ENCODE measurements at places on chromosomes 4 and X. TPM values are rescaled to one million over a fixed set of nuclear protein-coding genes. Genes with fewer than 3 reads are reported as not detected.
A peak's percentile ranks its signal among the peaks of the same experiment; 100 is the strongest.

GRCh38 chrX:40809210-40809609, 73.9 kb upstream of the MED14 start:
- no peaks in the 10 kb centered on the region for H3K4me1 ChIP-seq
- no peak for DNase-seq

DNA sequence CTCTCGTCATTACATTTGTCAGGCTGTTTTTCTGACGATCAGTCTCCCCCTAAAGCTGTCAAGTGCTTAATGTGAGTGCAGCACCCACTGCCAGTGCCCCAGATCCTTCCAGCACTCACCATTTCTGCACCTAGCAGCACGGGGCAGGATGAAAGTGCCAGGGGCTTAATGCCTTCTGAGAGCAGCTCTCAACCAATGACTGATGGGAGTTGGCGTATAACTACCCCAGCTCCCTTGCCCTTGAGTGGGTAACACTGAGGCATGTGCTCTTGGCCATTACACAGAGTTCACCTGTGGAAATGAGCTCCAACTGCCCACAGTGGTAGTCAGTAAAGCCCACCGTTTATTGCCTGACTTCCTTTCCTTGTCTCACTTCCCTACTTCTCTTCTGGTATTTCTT, 226.2 kb upstream of the BCOR start:
- no peak overlapping the region for H3K27ac ChIP-seq
- no peak overlapping the region for H3K4me3 ChIP-seq
- H3K4me1 ChIP-seq = no peaks in the 10 kb centered on the region
- no peaks in the 10 kb centered on the region for H3K36me3 ChIP-seq

DNA sequence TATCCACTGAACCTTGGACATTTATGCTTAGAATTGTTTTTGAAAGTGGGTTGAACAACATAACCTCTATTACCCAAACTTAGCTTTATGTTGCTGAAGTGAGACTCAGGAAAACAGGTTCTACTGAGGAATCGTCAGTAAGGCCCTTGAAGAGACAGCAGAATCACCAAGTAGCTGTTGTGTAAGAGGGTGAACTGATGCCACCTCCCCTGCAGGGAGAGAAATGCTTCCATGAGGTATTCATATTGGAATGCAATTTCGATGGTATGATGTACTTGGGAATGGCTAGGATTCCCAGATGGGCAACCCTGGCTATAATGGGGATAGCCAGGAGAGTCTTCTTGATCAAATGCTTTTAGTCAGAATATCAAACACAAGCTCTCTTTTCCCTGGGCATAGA, 4.1 kb upstream of the SCRG1 start:
- H3K4me1 ChIP-seq = no peaks in the 10 kb centered on the region
- H3K4me3 ChIP-seq = no peak overlapping the region
- no peaks in the 10 kb centered on the region for H3K36me3 ChIP-seq
- no peak overlapping the region for H3K27ac ChIP-seq
- DNase-seq = no peak
- no peaks in the 10 kb centered on the region for H3K27me3 ChIP-seq

The HTR2C gene
- 0.08 TPM for polyA plus RNA-seq

DNA sequence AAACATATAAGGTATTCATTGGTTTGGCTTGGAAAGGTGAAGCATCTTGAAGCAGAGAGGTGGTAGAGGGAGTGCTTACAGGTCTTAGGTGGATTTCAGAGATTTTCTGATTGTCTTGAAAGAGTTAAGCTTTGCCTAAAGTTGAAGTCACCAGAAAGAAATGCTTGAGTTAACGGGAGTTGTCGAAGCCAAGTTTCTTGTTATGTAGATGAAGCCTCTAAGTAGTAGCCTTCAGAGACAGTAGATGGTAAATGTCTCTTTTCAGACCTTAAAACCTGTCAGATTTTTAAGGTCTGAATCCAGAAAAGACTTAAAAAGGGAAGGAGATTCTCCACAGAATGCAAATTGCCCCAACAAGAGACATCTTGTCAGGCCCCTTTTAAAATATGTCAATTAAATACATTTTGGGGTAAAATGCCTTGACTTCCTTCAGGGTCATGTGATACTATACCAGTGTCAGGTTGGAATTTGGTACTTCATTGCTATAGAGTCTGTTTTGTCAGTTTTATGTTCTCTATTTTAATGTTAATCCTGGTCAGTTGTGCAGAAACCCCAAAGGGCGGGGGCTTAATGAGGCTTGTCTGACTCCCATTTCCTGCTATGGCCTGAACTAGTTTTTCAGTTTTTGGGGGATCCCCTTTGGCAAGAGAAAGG, 81.0 kb downstream of the PCDH18 start:
- no peaks in the 10 kb centered on the region for H3K36me3 ChIP-seq
- H3K4me3 ChIP-seq = no peak overlapping the region
- no peaks in the 10 kb centered on the region for H3K4me1 ChIP-seq
- no peak for DNase-seq

The ADGRL3 gene
- 23.0 TPM for polyA plus RNA-seq

DNA sequence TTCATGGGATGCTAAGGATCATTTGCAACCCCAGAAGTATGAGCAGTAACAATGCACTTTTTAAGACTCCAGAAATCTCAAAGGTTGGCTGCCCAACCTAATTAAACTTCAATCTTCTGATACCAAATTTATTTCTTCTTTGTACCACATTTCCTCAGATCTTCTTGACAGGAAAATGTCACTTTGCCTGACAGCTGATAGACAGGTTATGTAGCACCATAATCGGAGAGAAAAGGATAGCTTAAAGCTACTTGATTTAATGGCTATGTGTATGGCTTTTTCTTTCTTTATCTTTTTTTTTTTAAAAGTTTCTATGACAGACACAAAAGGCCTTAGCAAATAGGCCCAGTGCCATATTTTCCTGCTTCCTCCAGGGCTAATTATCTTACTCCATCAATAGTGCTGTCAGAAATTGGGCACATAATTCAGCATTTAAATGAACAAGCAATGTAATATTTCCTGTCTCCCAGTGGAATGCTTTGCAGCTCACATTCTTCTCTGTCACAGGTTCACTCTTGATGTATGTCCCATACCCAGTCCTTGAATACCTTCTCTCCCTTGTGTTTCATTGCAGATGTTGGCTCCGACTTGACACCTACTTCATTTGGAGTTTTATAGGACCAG, 795.7 kb downstream of the ADGRL3 start:
- H3K4me1 ChIP-seq = no peaks in the 10 kb centered on the region
- H3K27ac ChIP-seq = no peak overlapping the region
- H3K27me3 ChIP-seq = no peaks in the 10 kb centered on the region
- no peak for DNase-seq
- no peaks in the 10 kb centered on the region for H3K36me3 ChIP-seq
- no peak overlapping the region for H3K4me3 ChIP-seq

GRCh38 chr4:38582889-38583470, 81.0 kb upstream of the KLF3 start:
- no peak overlapping the region for H3K27ac ChIP-seq
- H3K36me3 ChIP-seq = no peaks in the 10 kb centered on the region
- H3K4me1 ChIP-seq = no peaks in the 10 kb centered on the region
- DNase-seq = peak; percentile 55
- H3K4me3 ChIP-seq = no peak overlapping the region
- no peaks in the 10 kb centered on the region for H3K27me3 ChIP-seq

GRCh38 chrX:23792861-23793553, 10.0 kb downstream of the SAT1 start:
- H3K4me1 ChIP-seq = peaks cover 2% of the 10 kb centered on the region
- H3K27me3 ChIP-seq = peaks cover 12% of the 10 kb centered on the region
- DNase-seq = peak; percentile 23
- no peak overlapping the region for H3K27ac ChIP-seq
- H3K36me3 ChIP-seq = no peaks in the 10 kb centered on the region
- no peak overlapping the region for H3K4me3 ChIP-seq

GRCh38 chr4:53786632-53787031, 195.3 kb upstream of the LNX1 start:
- no peaks in the 10 kb centered on the region for H3K27me3 ChIP-seq
- peaks cover 5% of the 10 kb centered on the region for H3K4me1 ChIP-seq
- DNase-seq = peak; percentile 63
- no peaks in the 10 kb centered on the region for H3K36me3 ChIP-seq

The BRCC3 gene
- polyA plus RNA-seq = 15.1 TPM

The ART3 gene
- 42.9 TPM for polyA plus RNA-seq

GRCh38 chr4:110754716-110755115, 131.8 kb upstream of the PITX2 start:
- no peaks in the 10 kb centered on the region for H3K4me1 ChIP-seq
- no peak overlapping the region for H3K27ac ChIP-seq
- no peaks in the 10 kb centered on the region for H3K36me3 ChIP-seq
- DNase-seq = no peak

The P2RY10 gene
- polyA plus RNA-seq = 0.67 TPM

DNA sequence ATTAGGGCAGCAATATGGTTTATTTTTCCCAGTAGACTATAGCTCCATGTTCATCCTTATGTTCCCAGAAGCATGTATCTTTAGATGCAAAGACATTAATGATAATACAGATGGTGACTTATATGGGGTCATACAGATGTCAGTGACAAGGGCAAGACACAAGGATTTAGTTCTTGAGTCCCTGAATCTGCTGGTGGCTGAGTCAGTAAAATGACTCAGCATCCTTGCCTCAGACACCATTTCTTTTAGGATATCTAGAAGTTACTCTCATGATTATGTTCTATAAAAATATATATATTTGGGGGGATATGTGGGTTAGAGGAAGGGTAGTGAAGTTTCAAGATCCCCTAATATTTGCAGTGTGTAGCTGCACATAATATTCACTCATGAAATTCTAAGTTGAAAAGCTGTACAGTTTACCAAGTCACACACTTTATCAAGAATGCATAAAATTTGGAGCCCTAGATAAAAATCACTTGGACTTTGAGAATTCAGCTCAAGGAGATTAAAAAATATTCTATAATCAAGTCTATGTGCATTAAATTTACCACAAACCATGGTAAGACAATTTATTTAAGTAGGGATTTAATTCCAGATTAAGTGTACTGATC, 101.9 kb downstream of the LNX1 start:
- no peak overlapping the region for H3K27ac ChIP-seq
- no peak overlapping the region for H3K4me3 ChIP-seq
- no peak for DNase-seq
- no peaks in the 10 kb centered on the region for H3K36me3 ChIP-seq

DNA sequence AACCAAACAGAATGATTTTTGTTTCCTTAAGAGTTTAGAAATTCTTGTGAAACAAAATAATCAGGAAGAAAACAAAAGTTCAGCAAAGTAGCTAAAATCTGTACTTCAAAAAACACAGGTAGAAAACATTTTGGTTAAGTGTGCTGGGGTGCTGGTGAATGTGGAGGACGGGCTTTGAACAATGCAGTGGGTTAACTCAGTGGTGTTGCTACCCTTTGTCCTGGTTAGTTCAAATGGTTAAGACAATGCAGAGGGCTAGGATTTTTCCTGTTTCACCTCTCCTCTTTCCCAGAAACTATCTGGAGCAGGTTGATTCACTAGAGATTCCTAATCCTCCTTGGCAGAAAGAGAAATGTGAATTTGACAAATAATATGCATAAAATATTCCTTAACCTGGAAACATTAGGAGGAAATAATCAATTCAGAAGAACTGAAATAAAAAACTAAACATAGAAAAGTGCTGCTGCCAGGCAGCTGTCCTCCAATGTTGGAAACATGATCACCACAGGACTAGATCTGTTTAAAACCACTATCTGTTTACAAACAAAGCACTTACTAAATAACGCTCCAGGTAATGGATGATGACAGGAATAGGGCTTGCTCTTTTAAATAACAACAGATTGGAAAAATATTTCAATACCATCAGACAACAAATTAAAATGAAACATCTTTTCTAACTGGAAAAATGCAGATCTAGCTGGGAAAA, 148.9 kb downstream of the MAML3 start:
- no peaks in the 10 kb centered on the region for H3K27me3 ChIP-seq
- H3K36me3 ChIP-seq = no peaks in the 10 kb centered on the region
- H3K27ac ChIP-seq = peak overlapping the region; percentile 60
- peak overlapping the region; percentile 30 for H3K4me3 ChIP-seq
- DNase-seq = peak; percentile 20

DNA sequence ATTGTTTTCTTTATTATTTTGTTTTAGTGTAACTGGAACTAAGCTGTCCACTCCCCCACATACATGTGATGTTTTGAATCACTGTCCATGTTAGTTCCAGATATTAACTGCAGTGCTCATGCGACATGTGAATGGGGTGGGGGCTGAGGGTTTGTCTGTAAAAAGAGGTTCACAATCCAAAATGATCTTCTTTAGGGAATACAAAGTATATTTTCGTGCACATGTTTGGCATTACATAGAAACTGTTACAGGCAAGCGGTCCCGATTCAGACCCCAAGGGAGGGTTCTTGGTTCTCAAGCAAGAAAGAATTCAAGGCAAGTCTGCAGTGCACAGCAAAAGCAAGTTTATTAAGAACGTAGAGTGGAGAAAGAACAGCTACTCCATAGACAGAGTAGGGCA, 296.5 kb upstream of the CLNK start:
- no peaks in the 10 kb centered on the region for H3K36me3 ChIP-seq
- H3K4me3 ChIP-seq = no peak overlapping the region
- DNase-seq = peak; percentile 92
- no peaks in the 10 kb centered on the region for H3K27me3 ChIP-seq
- no peak overlapping the region for H3K27ac ChIP-seq

- H3K36me3 ChIP-seq = no peaks in the 10 kb centered on the region
- no peaks in the 10 kb centered on the region for H3K27me3 ChIP-seq
- H3K4me3 ChIP-seq = no peak overlapping the region
- peak; percentile 13 for DNase-seq
- peaks cover 2% of the 10 kb centered on the region for H3K4me1 ChIP-seq
These were observed 41.8 kb upstream of the VEGFC start for GRCh38 chr4:176834531-176834930.

The LNX1 gene
- polyA plus RNA-seq = 2.7 TPM

- H3K27me3 ChIP-seq = no peaks in the 10 kb centered on the region
- DNase-seq = peak; percentile 73
- H3K27ac ChIP-seq = no peak overlapping the region
- no peaks in the 10 kb centered on the region for H3K36me3 ChIP-seq
- H3K4me1 ChIP-seq = no peaks in the 10 kb centered on the region
These were observed 7.4 kb downstream of the SNCA start for GRCh38 chr4:89829470-89830138.

DNA sequence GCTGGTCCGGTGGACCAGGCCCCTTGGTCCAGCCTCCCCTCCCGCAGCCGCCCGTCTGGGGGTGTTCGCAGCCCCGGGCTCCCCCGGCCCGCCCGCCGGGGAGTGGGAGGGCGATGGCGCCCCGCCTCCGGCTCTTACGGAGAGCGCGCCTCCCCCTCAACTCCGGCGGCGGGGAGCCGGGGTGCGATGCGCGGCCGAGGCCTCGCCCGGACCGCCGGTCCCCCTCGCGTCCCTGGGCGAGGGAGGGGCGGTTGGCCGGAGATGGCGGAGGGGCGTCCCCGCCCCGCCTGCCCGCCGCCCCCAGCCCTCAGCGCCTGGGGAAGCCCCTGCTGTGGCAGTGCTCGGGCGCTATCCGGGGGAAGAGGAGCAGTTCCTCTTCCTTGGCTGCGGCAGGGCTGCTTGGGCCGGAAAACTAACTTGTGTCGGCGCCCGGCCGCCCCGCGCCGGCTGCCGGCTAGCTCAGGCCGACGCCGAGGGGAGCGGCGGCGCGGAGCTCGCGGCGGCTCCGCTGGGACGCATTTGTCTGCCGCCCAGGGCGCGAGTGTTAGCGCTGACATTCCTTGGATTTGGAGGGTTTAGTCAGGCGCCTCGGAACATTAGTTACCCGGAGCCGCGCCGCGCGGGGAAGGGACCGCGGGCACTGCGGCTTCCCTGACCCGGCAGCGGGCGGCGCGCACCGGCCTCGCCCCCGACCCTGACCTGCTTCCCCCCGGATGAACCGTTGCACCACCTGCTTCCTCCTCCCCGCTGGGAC, 994 bp downstream of the GALNT7 start:
- DNase-seq = peak; percentile 91
- peaks cover 9% of the 10 kb centered on the region for H3K36me3 ChIP-seq
- H3K27ac ChIP-seq = peak overlapping the region; percentile 87
- H3K27me3 ChIP-seq = no peaks in the 10 kb centered on the region
- H3K4me3 ChIP-seq = peak overlapping the region; percentile 70

All from muscle of leg (tissue), 16 donors.